ENCODE measurements at places on chromosomes 12 and 14.

- DNase-seq = no peak
Observed at GRCh38 chr14:65301862-65302539, 110.5 kb upstream of the FUT8 start.

DNA sequence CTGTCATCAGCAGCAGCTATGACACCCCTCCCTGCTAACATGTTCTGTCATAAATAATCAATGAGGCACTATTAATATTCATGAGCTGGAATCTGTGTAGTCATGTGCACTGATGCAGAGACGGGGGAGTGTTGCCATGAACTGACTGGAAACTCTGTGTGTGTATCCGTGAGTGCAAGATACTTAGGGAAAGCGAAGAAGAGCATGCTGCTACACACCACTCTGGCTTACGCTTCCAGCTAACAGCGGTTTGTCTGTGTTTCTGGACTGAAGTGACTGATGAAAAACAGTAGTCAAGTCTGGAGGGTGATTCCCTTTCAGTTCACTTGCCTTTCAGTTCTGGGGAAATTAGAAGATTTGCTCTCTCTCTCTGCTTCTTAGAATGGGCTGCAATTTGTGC lies 249.4 kb downstream of the PDZRN4 start:
- DNase-seq = no peak

DNA sequence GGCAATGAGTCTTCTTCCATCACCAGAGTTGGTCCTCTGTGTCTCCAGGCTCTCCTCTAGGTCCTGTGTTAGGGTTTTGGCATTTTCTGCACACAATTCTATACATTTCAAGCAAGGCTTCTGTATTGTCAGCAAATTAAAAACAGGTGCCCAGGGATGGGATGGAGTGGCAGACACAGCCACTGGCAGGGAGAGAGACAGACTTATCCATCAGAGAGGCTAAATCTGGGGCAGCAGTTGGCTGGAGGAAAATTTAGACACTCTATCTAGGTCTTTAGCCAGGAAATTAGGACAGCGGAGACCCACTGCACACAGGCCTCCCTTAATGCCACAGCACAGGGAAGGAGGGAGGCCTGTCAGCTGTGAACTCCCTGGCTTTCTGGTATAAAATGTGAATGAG lies 20.2 kb downstream of the PLEKHD1 start:
- DNase-seq = no peak

- DNase-seq = no peak
Observed at GRCh38 chr12:38588624-38589305, 272.2 kb downstream of the ALG10B start.

DNA sequence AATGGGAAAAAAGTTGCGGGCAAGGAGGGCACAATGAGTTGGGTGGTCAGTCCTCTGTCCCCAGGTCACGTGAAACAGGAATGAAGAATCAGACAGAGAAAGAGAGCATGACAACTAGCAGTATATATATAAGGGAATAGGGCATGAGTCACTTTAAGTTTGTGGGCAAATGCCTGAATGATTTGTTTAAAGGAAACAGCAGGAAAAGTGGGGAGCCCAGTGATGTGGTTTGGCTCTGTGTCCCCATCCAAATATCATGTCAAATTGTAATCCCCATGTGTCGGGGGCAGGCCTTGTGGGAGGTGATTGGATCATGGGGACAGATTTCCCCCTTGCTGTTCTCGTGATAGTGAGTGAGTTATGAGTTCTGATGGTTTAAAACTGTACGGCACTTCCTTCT lies 195.3 kb upstream of the IGF1 start:
- no peak for DNase-seq

- no peak for DNase-seq
Observed at GRCh38 chr12:96257550-96258103, 63.5 kb downstream of the ELK3 start.

GRCh38 chr12:3307389-3307788 lies 183.6 kb upstream of the PRMT8 start:
- DNase-seq = no peak

- DNase-seq = no peak
Observed at GRCh38 chr14:34297786-34298520, 164.1 kb downstream of the SPTSSA start.

Measured in amniotic stem cell (primary cell).